ENCODE measurements at places on chromosomes 6 and 20. TPM values are rescaled to one million over a fixed set of nuclear protein-coding genes. Genes with fewer than 3 reads are reported as not detected.

The RAMACL gene
- total RNA-seq = 0.67 TPM

The CDSN gene
- not detected for total RNA-seq

The MCM9 gene
- total RNA-seq = 6.0 TPM

The LGSN gene
- total RNA-seq = not detected

The VNN1 gene
- 1.9 TPM for total RNA-seq

The ASCC3 gene
- 14.2 TPM for total RNA-seq

- DNase-seq = no peak
Observed at GRCh38 chr6:95917034-95917433, 98.7 kb upstream of the FUT9 start.

DNA sequence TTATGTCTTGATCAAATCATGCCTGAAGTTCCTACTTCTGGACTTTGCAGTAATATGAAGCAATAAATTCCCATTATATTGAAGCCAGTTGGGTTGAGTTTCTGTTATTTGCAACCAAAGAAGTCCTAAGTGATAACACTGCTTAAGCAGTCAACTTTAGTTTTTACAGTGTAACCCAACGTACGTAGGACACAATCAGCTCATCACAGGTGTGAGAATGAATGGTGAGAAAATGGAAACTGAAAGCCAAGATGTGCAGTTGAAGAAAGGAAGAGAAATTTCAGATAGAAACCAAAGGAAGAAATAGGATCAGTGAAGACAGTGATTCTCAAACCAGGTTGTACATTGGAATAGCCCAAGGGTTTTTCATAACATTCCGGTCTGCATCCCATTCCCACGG lies 211.4 kb upstream of the ZFP64 start:
- DNase-seq = no peak

DNA sequence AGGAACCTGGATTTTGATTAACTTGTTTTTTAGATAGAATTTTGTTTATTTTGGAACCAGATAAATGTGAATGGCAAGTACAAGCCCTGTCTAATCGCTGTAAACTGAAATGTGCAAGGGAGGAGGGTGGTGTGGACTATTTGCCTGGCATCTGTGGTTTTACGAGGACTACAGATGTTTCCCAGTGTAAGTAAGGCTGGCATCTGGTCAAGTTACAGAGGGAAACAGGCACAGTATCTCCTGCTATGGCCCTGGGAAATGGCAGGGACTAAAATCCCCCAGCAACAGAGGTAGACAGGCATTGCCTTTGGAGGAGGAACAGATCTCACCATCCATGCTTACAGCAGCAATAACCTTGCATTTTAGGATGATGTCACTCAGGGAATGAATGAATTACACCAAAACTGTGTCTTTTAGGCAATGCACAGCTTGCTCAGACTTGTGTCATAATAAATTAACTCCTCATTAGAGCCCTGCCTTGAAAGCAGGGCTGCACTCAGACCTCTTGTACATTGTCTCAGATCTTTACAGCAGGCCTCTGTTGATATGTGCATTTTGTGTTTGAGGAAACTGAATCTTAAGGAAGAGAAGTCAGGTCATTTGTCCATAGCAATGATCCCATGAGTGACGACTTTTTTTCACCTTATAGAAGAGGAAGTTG lies 96.2 kb downstream of the TCP11 start:
- no peak for DNase-seq

GRCh38 chr6:112183271-112183671 lies 71.1 kb downstream of the LAMA4 start:
- no peak for DNase-seq

DNA sequence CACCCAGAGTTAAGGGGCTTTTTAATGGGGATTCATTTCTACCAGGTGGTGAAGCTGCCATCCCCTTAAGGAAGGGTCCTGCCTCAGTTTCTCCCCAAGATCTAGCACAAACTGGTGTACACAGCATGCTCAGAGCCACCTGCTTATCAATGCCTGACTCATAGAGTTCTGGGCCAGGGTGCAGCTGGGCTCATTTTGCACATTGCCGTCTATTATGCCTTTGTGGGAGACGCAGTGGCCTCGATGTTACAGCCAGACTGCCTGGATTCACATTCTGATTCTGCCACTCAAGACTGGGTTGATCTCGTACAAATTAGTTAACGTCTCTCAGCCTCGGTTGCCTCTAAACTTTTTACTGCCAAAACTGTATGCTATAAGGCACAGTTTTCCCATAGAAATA lies 365.7 kb downstream of the ZFAND3 start:
- no peak for DNase-seq

DNA sequence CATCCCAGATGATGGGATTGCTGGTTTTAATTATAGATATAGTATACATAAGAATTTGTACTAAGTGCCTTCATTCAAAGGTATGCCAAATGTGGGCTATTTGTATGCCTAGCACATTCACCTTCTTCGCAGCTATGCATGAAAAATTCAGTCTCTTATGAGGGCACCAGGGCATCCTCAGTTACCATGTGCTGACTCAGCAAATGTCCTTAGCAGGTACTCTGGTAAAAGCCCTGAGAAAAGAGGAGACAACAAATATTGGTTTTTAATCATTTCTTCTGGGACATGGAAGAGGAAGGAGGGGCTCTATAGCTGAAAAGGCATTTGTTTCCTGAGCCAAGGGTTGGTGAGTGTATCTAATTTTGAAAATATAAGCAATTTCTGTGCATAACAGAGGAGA lies 258.1 kb upstream of the BMP2 start:
- no peak for DNase-seq

DNA sequence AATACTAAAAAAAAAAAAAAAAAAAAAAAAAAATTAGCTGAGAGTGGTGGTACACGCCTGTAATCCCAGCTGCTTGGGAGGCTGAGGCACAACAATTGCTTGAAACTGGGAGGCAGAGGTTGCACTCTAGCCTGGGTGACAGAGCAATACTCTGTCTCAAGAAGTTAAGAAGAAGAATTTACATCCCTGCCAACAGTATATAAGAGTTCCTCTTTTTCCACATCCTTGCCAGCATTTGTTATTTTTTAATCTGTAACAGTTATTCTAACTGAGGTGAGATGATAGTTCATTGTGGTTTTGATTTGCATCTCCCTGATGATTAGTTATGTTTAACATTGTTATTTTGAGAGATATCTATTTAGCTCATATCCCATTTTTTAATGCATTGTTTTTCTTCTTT lies 20.3 kb upstream of the DYNLRB1 start:
- DNase-seq = no peak

DNA sequence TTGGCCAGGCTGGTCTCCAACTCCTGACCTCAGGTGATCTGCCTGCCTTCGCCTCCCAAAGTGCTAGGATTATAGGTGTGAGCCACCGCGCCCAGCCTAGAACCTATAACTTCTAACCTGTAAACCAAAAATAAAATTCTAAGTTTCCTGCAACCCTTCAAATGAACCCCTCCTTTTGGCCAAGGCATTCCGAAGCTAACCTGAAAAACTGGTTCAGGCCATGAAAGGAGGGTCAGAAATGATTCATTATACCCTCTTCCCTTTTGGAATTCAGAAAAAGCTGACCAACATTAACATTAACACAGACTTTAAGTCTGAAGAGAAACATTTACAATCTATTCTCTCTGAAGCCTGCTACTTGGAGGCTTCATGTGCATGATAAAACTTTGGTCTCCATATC lies 165.1 kb downstream of the TINAG start:
- DNase-seq = no peak

- DNase-seq = no peak
Observed at GRCh38 chr6:163775313-163775712, 360.8 kb downstream of the QKI start.
